ENCODE measurements at places on chromosomes 12 and 14.

DNA sequence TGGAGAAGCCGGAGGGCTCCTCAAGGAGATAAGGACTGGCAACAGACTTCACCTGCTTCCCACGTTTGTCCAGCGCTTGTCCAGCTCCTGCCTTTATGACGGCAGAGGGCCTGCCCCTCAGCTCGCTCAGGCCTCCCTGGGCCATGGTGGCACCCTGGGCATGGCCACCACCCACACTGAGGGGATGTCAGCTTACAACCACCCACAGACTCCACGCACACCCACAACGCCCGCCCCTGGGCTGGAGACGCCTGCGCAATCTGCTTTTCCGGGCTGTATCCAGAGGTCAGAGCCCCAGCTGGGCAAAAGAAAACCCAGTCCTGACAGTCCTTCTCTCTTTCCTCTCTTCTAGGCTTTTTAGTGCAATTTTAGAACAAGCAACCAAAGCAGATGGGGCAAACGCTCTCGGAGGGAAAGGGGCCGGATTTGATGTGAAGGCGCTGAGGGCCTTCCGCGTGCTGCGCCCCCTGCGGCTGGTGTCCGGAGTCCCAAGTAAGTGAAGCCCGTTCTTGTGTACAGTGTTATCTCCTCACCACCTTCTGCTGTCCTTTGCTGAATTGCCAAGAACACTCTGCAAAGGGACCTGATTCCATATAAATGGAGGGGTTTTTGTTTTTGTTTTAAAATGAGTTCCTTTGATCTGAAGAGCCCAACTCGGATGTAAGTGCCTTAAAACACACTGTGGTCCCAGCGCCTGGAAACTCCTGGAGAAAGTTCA, 337.4 kb upstream of the FKBP4 start:
- DNase-seq, result no peak

- DNase-seq, result no peak
Measured at GRCh38 chr14:65057695-65058094, 44.6 kb downstream of the MAX start.

- no peak for DNase-seq
Measured at GRCh38 chr12:88867510-88867909, 287.2 kb upstream of the KITLG start.

DNA sequence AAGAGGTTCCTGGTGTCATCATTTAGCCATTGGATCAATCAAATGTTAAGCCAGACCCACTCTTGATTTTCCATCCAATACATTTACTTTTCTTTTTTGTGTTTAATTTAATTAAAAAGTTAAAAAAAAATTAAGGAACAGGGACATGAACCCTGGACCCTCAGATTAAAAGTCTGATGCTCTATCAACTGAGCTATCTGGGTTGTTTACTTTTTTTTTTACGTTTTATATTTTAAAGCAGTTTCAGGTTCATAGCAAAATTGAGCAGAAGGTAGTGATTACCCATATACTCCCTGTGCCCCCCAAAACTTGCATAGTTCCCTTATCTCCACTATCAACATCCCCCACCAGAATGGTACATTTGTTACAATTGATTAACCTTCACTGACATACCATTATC, 3.0 kb upstream of the ACOT4 start:
- no peak for DNase-seq

GRCh38 chr14:49992036-49992435, 99.2 kb downstream of the ARF6 start:
- DNase-seq, result no peak

GRCh38 chr12:19491863-19492262, 52.6 kb downstream of the AEBP2 start:
- no peak for DNase-seq

- no peak for DNase-seq
Measured at GRCh38 chr14:75254381-75254822, 24.2 kb upstream of the FOS start.

GRCh38 chr12:23005387-23005786, 380.4 kb downstream of the ETNK1 start:
- no peak for DNase-seq

- no peak for DNase-seq
Measured at GRCh38 chr12:64009321-64010068, 165.0 kb downstream of the SRGAP1 start.

DNA sequence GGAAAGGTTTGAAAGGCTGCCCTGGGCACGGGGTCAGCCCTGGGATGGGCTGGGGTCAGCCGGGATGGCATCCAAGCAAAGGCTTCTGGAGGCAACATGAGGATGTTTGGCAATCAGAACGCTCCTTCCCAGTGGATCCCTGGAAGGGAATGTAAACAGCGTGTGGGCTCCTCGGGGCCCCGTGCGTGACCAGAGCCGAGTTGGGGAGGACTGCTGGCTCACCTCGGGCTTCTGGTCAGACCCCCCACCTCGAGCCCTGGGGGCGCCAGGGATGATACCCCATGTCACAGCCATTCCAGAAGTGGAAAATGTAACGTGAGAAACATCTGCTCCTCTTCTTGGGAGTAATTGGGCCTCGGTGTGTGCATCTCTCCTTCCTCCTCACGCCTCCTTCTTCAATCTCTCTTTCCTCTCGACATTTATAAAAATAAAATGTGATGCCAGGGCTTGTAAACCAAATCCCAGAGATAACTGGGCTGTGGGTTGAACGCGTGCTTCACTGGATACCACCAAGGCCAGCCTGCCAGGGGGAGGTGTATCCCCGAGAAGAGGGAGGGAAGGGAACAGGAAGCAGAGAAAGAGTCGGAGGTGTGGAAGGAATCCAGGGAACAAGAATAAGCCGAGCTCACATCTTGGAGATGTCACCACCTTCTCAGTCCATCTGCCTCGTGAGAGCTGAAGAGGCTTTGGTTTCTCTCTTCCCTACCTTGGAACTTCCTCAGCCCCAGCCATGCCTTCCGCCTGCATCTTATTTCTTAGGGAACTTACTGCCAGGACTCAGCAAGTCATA, 144.8 kb downstream of the NUAK1 start:
- DNase-seq, result no peak

Data from NCI-H2081 (cell line).